Activated naive CD4-positive, alpha-beta T cell treated with anti-CD3 and anti-CD28 coated beads, Interleukin-2, amount 10 ng/mL, durations not matched to agents 7 days and 5 days (primary cell): ENCODE measurements at places on chromosomes 1 and 21.

DNA sequence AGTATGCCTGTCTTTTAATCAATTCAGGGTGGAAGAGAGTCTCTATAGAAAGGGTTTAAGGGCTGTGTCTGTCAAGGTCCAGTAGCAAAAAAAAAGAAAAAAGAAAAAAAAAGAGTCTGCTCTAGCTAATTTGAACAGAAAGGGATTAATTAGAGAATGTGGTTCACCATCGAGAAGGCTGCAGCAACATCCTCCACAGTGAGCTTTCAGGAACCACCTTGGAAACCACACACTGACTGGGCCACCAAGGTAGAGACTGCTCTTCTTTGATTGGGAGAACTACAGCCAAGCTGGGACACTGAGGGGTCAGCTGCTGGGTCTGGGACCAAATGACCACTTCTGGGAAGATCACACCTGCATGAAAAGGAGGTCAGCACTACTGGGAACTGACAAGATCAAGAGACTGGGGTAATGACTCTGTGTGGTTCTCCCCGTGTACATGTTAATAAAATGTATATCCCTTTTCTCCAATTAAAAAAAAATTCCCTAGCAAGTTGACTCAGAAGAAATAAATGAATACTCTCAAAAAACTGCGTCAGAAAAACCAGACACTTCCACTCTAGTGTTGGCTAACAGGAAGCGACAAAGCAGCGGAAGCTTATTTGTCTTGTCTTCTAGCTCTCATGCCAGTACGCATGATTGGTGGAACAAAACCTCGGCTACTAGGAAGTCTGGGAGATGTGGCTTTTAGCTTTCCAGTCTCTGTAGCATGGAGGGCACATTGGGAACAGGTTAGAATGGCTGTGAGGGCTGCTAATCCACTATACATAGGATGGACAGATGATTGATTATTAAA, 60.0 kb upstream of the IVNS1ABP start:
- DNase-seq = no peak
- H3K27ac ChIP-seq = no peak overlapping the region
- no peak overlapping the region for H3K4me3 ChIP-seq
- H3K36me3 ChIP-seq = peaks cover 6% of the 10 kb centered on the region

- H3K27me3 ChIP-seq = no peaks in the 10 kb centered on the region
- no peaks in the 10 kb centered on the region for H3K4me1 ChIP-seq
- H3K27ac ChIP-seq = no peak overlapping the region
- no peak for DNase-seq
- no peaks in the 10 kb centered on the region for H3K36me3 ChIP-seq
Measured at GRCh38 chr1:178683291-178683690, 41.8 kb upstream of the RALGPS2 start.

GRCh38 chr1:167905182-167905581, 8.8 kb downstream of the ADCY10 start:
- peaks cover 9% of the 10 kb centered on the region for H3K27me3 ChIP-seq
- no peak overlapping the region for H3K27ac ChIP-seq
- DNase-seq = no peak
- no peak overlapping the region for H3K4me3 ChIP-seq

DNA sequence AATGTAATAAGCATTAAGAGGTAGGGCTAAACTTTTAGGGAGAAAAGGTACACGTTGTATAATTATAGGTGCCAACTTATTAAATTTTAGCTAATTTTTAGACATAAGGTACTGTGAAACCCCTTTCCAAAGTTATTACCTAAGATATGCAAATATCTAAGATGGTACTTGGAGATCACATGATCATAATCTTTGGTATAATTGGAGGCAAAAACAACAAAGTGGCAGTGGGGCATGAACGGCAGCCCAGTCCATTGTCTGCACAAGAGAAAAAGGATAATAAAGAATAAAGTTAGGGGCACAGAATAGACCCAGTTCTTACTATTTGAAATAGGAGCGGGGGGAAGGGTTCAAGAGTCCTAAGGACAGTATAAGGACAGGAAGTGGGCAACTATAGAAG, 51.2 kb downstream of the DESI2 start:
- no peak overlapping the region for H3K27ac ChIP-seq
- no peaks in the 10 kb centered on the region for H3K27me3 ChIP-seq
- no peak overlapping the region for H3K4me3 ChIP-seq
- DNase-seq = no peak

GRCh38 chr1:108050911-108051629, 86.1 kb upstream of the VAV3 start:
- DNase-seq = no peak
- no peaks in the 10 kb centered on the region for H3K36me3 ChIP-seq
- H3K27me3 ChIP-seq = peaks cover 5% of the 10 kb centered on the region
- H3K4me1 ChIP-seq = no peaks in the 10 kb centered on the region
- no peak overlapping the region for H3K27ac ChIP-seq
- H3K4me3 ChIP-seq = no peak overlapping the region

DNA sequence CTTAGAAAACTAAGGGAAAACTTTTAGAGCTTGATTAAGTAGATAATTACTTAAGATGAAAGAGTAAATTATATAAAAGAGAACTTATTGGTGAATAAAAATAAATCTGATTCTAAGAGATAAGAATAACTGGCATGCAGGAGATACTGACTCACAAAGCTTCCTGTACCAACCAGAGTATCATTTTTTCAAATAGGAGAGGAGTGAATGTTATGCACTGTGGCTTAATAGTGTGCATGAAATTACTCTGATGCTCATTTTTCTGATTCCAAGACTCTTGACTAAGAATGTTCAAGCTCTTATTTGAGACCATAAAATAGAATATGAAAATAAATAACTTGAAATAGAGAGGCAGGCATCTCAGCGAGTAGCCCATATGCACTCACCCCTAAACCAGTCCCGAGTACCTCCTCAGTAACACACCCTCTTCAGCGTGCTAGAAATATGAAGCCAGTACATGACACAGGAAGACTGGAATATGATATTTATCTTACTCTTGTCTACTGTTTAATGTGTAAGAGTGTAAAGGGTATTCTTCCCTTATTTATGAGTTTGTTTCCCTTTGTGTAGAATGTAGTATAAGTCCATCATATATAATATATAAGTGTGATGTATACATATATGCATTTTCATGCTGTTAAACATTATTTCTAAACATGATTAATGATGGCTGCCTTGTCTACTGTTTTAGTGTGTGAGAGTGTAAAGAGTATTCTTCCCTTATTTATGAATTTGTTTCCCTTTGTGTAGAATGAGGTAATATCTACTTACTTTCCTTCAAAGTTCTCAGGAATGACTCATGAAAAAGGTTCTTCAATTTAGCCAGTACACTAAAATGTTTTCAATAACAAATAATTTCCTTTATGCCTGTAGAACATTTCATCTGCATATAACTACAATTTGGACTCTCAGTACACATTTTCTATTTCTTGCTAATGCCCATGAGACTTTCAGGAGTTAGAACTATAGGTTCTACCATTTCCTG, 99.2 kb upstream of the PALMD start:
- no peaks in the 10 kb centered on the region for H3K4me1 ChIP-seq
- H3K27me3 ChIP-seq = no peaks in the 10 kb centered on the region
- no peak overlapping the region for H3K4me3 ChIP-seq
- H3K36me3 ChIP-seq = no peaks in the 10 kb centered on the region
- H3K27ac ChIP-seq = no peak overlapping the region
- DNase-seq = no peak
